ENCODE measurements at places on chromosomes 2 and 18.

- DNase-seq: no peak
Measured at GRCh38 chr2:222688917-222689316, 17.5 kb downstream of the MOGAT1 start.

DNA sequence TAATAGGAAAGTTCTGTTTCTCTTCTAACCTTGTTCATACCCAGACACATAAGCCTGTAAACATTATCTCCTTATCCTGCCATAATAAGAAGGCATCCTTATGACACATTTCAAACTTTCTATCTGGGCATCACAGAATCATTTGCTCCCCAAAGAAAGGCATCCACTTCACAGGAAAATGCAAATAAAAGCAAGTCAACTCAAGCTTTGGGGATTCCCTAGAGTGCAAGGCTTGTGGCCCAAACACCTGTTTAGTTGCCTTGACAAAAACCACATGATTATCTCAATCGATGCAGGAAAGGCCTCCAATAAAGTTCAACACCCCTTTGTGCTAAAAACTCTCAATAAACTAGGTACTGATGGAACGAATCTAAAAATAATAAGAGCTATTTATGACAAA lies 195.7 kb upstream of the GALNT5 start:
- no peak for DNase-seq

- no peak for DNase-seq
Measured at GRCh38 chr2:69764286-69765095, 22.6 kb downstream of the ANXA4 start.

- no peak for DNase-seq
Measured at GRCh38 chr2:360124-360523, 72.2 kb upstream of the ALKAL2 start.

- DNase-seq: no peak
Measured at GRCh38 chr2:233329489-233330135, 22.0 kb downstream of the SAG start.

- no peak for DNase-seq
Measured at GRCh38 chr2:5504756-5505155, 187.4 kb upstream of the SOX11 start.

- no peak for DNase-seq
Measured at GRCh38 chr2:239304533-239305221, 96.1 kb downstream of the HDAC4 start.

DNA sequence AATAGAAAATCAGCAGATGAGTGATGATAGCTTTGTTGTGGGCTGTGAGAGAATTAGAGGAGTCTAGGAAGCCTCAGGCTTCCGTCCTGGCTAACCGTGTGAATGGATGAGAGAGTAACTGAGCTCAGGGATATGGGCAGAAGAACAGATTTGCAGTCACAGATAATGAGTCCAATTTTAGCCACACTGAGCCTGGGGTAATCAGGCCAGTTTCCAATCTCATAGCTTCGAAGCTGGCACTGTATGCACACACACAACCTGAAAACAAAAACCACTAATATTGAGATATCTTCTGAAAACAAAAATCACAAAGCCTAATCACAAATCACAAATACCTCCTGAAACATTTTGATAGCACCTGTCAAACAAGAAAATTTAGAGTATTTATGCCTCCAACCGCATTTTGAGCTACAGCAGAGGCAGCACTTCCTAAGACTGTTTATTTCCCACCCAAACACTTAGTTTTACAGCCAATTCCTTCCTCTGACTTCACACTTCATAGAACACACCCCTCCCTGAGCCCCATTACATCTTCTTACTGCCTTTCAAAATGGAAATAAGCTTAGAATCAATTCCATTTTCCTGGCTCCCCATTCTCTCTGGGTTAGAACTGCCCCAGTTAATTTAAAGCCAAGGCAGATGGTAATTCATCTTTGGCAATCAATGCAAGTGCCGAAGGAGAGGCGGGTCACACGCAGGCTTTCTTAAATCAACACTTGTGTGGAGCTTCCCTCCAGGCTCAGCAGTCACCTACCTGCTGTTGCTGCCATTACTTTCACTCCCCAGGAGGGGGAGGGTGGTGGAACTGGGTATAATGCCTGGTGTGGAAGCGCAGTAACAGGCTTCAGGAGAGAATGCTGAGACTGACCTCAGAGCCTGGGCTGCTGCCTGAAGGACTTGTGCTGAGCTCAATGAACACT lies 18.9 kb downstream of the TTR start:
- peak; percentile 49 for DNase-seq

DNA sequence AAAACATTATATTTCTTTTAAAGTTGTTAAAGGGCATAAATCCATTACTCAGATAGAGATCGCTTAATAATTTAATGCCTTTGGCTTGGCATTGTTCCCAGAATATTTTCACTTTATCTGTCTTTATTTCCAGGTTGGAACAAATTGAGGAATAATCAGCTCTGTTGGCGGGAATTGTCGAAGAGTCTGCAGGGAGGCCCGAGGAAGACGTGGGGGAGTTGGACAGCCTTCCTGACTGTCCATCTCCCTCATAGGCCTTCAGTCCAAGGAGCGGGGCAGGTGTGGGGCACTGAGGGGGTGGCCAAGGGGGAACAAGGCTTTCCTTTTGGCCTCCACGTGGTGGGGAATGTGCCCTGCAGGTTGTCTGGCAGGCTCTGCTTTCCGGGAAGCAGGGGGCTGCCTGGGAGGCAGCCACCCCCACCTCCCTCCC lies 179.6 kb downstream of the ZBTB7C start:
- no peak for DNase-seq

GRCh38 chr2:164873210-164873908 lies 31.7 kb upstream of the COBLL1 start:
- DNase-seq: no peak

DNA sequence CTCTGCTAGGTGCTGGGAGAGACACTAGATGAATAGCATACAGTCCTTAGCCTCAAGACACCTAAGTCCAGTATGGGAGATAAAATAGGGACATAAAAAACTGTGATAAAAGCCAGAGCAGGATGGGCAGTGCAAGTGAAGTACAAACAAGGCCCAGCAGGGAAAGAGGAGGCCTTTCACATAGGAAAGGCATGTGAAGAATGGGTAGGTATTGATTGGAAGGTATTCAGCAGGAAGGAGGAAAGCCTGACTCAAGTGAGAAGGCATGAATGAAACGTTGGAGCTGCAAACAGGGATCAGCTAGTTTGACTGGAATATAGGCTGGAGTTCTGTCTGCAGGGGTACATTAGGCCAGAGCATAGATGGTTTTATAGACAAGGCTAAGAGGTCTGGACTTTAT lies 11.0 kb upstream of the CXCR4 start:
- no peak for DNase-seq

GRCh38 chr2:152344579-152345195 lies 9.7 kb downstream of the FMNL2 start:
- no peak for DNase-seq

DNA sequence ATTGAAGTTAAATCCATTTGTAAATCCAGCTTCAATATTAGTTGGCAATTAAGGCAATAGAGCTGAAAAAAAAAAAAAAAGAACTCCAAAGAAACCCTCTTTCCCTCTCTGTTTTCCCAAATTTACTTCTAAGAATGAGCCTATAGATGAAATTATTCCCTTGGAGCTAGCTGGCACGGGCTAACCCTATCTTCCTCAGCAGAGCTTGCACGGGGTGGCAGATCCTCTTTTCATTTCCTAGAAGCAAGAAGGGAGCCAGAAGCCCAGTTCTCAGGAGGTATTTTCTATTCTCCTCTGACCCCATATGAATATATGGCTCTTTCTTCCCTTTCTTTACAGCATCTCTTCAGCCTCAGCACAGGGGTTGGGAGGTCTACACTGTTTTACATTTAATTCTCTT lies 426.0 kb downstream of the TGIF1 start:
- DNase-seq: no peak

DNA sequence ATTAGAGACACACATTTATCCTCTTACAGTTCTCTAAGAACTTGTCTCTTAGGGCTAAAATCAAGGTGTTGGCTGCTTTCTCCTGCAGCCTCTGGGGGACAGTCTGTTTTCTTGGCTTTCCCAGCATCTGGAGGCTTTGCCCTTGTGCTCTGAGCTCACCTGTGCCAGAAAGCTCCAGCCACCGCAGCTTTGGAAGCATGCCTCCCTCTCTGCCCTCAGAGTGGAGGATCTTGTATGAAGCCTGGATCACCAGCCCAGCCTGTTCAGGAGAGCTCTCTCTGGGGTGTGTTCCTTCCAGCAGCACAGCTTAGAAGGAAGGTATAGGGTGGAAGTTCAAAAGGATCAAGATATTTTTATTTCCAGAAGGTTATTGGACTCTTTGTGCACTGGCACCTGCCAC lies 53.1 kb upstream of the TPO start:
- DNase-seq: no peak

- no peak for DNase-seq
Measured at GRCh38 chr2:101803945-101804696, 106.6 kb downstream of the MAP4K4 start.

DNA sequence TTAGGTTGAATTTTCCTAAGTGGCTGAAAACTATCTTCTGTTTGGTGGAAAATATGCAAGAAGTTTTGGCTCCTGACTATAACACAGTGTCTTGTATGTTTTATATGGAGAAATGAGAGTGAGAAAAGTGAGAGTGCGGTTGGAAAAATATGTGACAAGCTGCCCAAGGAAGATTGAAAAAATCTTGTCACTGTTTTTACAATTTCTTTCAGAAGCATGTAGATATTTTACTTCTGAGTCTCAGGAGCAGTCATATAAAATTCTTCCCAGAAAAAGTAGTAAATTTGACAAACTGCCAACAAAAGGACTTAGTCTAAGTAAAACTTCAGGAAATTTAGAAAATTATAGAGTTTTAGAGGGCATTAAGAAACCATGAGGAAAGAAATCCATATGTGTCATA lies 19.4 kb upstream of the RMND5A start:
- no peak for DNase-seq

DNA sequence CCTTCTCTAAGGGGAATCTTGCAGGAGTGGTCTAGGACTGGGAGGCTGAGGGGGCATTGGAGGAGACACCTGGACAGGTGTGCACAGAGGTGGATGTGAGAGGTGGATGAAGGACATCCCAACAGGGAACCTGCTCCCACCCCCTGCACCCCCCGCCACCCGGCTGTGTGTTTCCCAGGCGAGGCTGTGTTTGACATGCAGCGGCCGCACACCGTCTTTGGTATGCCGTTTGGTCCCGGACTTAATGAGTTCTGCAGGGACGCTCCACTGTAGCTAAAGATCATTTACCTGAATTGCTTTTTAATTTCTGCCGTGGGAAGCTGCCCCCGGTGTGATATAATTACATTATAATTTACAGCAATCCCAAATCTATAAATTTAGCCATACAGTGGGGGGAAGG lies 87.3 kb downstream of the GLI2 start:
- DNase-seq: no peak

DNA sequence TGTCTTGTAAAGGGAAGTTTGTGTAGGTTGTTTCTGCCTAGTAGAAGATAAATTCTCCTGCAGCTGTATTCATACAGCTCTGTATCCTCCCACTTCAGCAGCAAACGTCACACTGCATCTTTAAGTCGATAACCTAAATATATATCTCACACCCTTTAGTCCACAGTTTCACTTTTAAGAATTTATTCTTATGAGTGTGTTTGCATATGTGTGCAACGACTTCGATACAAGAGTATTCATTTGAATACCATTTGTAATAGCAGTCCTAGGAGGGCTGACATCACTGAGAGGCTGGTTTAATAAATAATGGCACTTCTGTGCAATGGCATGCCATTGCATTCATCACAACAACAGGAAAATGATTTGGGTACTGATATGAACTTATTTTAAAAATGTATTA lies 63.8 kb upstream of the MSH6 start:
- DNase-seq: no peak

- DNase-seq: no peak
Measured at GRCh38 chr2:182173944-182174622, 188.4 kb downstream of the PPP1R1C start.

DNA sequence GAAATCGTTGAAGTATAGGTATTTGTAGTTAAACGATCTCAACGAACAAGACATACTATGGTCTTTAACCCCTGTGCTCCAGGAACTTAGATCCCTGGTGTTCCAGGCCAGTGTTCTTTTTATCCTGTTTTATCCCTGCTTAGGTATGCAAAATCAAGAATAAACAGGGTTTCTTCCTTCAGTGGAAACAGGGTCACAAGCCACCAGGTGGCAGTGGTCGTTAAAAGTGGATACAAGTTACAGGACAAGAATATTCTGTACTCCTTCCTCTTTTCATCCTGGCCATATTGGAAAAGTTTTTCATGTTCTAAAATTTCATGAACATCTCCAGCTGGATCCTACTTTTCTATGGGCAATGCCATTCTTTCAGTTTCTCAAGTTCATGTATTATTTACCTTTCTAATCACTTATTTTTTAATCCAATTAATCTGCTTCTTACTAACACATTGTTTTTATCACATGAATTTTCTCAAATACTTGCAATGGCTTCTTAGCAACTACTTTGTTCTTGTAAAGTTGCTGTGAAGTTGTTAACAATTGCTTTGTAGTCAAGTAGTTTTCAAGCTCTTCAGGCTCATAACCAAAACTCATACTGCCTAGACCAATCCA lies 16.4 kb upstream of the HNMT start:
- DNase-seq: no peak

DNA sequence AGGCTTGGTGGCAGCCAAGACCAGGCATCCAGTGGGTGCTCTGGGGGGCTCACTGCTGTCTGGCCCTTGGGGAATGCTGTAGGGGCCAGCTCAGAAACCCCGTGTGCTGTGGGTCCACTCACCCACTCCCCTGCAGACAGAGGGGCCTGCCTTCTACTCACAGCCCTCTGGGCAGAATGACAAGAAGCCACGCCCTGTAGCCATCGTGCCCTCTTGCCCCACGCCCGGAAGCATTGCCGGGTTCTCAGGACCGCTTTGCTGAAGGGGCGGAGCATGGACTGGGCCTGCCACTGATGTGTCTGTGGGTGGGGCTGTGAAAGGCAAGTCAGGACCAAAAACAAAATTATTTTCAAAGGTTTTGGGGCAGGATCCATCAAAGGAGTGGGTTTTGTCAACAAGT lies 27.8 kb downstream of the GLI2 start:
- no peak for DNase-seq

GRCh38 chr2:9558948-9559381 lies 3.3 kb upstream of the ADAM17 start:
- no peak for DNase-seq

DNA sequence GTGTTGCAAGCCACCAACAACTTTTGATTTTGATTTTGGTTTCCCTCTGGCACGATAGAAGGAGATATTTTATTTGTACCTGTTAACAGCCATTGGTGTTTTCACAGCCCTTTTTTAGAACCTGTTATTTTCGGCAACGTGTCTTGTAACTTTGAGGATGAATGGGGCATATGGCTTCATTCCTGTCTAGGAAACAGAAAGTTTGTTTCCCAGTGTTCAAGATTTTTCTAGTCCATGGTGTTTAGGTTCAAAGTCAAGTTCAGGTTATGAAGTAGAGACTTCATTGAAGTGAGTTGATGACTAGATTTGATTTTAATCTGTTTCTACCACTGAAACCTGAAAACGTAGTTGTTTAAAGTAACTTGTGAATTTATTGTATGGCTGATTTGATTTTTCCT lies 343 bp downstream of the RASGRP3 start:
- DNase-seq: no peak

DNA sequence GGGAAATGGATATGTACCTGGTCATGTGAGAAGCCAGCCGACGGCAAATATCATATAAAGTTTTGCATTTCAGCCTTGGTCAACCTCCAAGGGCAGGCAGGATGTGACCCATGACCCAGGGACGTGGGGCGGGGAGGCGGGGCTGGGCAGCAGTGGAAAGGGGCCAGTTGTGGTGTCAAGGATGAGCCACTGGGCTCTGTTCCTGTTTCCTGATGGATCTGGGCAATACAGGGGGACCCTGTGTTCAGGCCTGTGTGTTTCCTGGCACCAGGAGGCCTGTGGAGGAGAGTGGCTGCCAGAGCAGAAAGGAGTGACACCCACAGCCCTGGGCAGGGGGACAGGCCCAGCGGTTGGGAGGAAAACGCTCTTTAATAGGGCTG lies 106.9 kb downstream of the GATA6 start:
- no peak for DNase-seq

GRCh38 chr18:10213526-10213925 lies 240.9 kb upstream of the APCDD1 start:
- DNase-seq: no peak

All from progenitor cell of endocrine pancreas (in vitro differentiated cells).